ENCODE measurements at places on chromosomes 3 and 15.

GRCh38 chr15:77340245-77340644 lies 79.7 kb downstream of the PEAK1 start:
- no peak for DNase-seq

- no peak for DNase-seq
Measured at GRCh38 chr3:62873451-62873760, 1.8 kb downstream of the CADPS start.

GRCh38 chr15:98321896-98322295 lies 326.4 kb upstream of the IGF1R start:
- no peak for DNase-seq

GRCh38 chr3:142029791-142030190 lies 119.6 kb downstream of the TFDP2 start:
- no peak for DNase-seq

- DNase-seq, result no peak
Measured at GRCh38 chr3:192090586-192090985, 629.6 kb downstream of the PYDC2 start.

GRCh38 chr15:53976844-53977392 lies 1.3 kb upstream of the UNC13C start:
- no peak for DNase-seq

DNA sequence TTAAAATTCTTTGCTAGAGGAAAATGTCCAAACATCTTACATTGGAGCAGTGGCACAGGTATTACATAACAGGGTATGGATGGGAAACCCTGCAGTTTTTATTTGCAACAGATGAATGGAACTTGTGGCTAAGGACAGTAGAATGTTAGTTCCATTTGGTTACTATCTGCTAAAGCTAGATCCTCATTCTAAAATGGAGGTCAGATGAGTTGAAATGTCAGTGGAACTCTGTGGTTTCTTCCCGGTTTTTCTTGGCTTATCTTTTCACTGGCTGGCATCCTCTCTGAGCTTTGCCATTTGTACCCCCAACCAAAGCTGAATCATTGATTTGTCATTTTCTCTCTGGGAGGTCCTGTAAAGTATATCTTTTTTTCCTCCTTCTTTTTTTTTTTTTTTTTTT lies 68.9 kb downstream of the ARMC8 start:
- no peak for DNase-seq

DNA sequence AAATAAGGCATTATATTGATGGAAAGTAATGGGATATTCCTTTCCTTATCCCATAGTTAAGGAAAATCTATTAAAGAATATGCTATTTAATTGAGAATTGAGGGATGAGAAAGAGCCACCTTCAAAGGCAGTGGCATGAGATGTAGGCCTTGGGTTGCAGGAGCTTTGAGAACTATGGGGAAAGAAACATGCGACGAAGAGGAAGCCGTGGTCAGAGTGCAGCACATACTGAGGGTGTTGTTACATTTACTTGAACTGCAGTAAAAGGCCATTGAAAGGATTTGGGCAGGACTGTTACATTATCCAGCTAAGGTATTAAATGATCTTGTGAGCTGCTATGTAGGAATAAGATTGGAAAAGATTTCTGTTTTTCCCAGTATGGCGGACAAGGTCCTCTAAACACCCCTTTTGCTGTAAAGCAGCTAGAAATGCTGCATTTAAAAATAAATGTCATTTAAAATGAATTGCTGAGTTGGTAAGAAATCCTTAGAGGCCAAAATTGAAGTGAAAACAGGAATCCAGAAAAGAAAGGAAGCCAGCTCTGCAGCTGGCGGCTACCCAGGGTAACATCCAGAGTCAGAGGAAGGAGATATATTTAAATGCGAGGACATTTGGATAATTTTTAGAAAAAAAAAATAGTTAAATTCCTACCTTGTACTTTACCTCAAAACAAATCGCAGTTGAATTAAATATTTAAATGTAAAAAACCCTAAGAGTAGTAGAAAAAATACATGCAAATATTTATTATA lies 61.7 kb downstream of the IL1RAP start:
- no peak for DNase-seq

- no peak for DNase-seq
Measured at GRCh38 chr15:74839526-74840395, 3.2 kb downstream of the ULK3 start.

DNA sequence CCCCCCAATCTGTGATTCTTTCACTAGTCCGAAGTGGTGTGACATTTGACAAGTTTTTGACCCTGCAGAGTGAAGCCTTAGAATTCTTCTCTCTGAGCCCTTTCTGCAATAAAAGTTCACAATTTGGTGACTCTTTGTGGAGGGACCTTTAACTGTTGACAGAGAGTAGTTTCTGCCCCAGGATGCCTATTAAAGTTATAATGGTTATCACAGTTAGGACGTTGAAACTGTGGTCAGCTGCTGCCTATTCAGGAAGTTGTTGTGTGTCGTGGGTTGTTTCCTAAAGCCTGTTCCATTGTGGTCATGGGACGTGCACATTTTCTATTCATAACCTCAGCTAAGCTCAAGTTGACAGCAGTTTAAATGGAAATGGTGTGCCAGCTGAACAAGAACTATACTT lies 274.5 kb downstream of the NEK10 start:
- no peak for DNase-seq

GRCh38 chr15:79989682-79990081 lies 18.7 kb upstream of the BCL2A1 start:
- DNase-seq, result no peak

DNA sequence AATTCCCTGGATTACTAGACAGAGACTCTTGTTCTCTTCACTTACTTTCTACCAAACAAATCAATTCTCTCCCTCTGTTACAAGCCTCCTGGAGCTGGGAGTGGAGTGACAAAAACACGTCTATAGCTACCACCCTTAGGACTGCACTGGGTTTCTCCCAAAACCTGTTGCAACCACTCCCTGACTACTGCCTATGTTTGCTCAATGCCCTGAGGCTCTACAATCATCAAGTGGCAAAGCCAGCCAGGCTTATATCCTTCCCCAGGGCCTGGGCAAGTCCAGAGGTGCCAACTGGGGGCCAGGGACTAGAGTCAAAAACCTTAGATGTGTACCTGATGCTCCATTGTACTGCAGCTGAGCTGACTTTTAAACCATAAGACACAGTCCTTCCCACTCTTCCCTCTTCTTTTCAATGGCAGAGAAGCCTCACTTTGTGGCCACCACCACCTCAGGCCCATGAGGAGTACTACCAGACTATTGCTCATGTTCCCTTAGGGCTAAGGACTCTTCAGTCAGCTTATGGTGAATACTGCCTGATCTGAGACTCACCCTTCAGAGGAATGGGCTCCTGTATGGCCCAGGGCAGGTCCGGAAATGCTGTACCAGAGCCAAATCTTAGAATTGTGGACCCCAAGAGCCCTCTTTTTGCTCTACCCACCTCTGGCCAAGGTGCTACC lies 125.4 kb upstream of the PLCL2 start:
- DNase-seq, result no peak

DNA sequence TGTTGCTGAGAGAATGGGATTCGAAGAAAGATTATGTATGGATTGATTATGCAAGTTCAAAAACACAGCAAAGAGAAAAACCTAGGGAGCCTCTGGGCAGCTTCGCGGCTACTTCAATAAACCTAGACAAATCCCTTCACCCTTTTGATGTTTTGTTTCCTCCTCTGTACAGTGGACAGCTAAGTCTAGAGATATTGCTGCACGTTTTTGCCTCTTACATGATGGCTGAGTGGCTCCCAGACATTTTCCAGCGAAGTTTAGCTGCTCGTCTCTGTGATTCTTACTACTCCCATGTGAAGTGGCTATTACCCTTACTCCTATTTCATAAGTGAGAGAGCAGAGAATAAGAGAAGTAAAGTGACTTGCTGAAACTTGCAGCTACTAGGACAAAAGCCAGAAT lies 695.0 kb upstream of the GRM7 start:
- DNase-seq, result no peak

- no peak for DNase-seq
Measured at GRCh38 chr3:38721207-38721772, 71.8 kb upstream of the SCN5A start.

DNA sequence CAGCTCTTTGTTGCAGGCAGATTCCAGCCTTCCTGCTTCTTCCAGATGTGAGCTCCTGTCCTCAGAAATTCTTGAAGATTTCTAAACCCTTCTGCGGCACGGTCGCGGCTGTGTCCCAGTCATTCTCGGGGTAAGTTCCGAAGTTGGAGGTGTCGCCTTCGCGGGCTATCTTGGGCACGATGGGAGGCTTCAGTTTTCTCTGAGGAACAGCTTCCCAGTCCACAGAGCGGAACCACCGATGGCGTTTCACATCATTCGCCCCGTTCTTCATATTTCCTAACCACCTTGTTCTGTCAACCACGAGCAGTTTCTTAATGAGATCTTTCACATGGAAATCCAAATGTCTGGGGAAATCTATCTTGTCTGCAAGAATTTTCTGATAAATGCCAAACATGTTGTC lies 24.7 kb upstream of the CERS3 start:
- no peak for DNase-seq

DNA sequence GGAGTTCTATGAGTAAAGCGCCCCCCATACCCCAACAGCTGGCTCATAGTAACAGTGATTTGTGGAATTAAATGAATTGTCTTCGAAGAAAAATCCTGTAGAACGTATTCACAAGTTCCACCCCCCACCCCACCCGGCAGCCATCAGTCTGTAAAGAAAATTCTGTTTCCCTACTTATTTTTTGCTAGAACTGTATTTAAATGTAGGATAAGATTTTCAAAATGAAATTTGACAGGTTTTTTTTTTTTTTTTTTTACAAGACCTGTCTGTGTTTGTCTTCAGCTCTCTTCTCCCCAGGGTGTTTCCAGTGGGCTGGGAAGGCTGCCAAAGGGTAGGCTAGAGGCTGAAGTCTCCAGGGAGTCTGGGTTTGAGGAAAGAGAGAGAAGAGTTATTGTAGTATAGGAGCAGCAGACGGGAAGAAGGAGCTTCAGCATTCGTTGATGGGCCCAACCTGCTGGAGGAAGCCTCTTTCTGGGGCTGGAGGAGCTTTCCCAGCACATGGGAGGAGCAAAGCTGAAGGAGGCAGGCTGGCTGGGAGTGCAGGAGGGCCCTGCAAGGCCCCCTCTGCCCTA lies 130.6 kb upstream of the SEMA6D start:
- no peak for DNase-seq

DNA sequence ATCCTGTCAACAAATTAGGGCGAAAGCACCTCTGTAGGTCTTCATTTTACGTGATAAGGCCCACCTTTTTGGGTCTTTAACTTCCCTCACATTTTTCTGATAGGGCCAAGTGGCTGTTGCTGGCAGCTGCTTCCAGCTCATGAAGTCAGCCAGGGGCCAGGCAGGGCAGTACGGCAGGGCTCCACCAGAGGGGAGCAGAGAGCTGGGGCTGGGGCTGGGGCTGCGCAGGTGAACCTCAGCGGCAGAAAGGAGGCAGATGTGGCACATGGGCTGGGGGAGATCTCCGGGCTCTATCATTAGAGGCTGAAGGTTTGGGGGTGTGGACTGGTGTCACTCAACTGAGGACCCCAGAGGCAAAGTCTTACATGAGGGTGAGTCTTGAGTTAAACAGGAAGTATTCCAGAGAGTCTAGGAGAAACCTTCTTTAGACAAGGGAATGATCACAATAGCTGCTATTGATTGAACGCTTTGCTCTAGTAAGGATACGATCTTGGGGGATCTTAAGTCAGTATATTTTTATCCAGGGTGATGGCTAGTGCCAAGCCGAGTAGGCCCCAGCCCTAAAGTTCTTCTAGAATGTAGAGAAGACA lies 62.8 kb upstream of the MEX3B start:
- peak; percentile 48 for DNase-seq

DNA sequence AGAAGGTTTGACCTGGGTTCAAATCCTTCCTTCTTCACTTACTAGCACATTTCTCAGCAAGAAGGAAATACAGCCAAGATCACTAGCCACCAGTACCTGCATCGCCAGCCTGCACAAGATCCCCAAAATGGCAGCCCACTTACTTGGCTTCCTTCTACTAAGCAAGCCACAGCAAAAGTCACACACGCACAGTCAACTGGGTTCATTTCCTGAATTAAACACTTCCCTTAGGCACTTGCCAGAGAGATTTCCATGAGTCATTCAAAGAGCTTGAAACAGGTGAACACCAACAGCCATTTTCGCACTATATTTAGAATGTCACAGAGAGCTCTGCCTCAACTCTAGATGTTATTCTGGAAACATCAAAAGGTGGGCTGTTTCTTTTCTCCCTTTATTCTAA lies 42.6 kb downstream of the MGLL start:
- DNase-seq, result no peak
